ENCODE measurements at places on chromosomes 11 and 22.

DNA sequence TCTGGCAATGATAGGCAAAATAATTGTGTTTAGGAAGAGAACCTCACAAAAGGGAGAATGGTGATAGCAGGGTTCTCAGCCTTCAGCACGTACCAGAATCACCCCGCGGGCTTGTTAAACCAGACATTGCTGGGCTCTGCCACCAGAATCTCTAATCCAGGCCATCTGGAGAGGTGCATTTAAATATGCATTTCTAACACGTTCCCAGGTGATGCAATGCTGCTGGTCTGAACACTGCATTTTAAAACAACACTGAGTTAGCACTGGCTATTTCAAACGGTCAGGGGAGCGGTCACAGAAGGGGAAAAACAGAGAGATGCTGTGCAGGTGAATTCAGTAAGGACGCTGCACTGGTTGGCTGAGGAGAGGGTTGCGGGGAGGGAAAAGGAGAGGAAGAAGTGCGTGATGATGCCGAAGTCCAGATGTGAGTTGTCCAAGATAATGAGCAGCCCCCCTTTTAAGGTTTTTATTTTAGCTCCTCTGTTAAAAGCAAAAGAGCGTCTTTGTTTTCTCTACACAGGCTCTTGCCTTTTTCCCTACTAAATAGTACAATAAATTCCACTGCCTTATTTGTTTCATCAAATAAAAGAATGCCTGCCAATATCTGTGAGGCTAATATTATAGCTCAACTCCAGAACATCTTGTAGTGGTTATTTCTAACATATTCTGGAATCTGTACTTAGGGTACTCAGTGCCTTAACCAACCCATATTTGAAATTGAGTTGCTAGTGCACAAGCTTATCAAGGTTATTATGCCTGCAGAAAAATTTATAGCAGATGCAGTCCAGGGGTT is 109.6 kb upstream of the POU2AF2 start:
- DNase-seq = no peak

- no peak for DNase-seq
Observed at GRCh38 chr22:44947049-44947448, 62.8 kb downstream of the PHF21B start.

GRCh38 chr22:22070371-22070824 is 87.8 kb upstream of the TOP3B start:
- DNase-seq = no peak

- DNase-seq = no peak
Observed at GRCh38 chr11:14764579-14765527, 121.2 kb downstream of the PDE3B start.

DNA sequence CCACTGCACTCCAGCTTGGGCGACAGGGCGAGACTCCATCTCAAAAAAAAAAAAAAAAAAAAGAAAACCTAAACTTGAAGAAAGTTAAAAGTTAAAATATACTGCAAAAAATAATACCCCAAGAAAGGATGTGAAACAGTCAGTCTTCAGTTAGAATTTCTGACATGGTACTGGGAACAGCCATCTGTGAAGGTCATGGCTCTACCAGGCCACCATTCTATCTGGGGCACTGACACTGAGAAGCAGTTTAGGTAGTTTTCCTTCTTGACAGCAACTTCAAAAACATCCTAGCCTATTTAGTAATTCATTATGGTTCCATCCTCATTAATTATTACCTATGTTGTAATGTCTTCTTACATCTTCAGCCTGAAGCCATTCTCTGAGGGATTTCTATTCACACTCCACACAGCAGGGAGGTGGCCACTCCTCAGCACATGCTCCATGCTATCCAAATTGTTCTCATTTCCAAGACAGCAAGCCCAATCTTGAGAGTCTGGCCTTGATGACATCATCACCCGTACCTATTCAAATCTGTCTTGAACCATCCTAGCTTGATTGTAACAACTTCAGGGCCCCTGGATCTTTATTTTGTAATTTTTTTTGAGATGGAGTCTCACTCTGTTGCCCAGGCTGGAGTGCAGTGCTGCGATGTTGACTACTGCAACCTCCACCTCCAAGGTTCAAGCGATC is 38.2 kb downstream of the SERPIND1 start:
- no peak for DNase-seq

DNA sequence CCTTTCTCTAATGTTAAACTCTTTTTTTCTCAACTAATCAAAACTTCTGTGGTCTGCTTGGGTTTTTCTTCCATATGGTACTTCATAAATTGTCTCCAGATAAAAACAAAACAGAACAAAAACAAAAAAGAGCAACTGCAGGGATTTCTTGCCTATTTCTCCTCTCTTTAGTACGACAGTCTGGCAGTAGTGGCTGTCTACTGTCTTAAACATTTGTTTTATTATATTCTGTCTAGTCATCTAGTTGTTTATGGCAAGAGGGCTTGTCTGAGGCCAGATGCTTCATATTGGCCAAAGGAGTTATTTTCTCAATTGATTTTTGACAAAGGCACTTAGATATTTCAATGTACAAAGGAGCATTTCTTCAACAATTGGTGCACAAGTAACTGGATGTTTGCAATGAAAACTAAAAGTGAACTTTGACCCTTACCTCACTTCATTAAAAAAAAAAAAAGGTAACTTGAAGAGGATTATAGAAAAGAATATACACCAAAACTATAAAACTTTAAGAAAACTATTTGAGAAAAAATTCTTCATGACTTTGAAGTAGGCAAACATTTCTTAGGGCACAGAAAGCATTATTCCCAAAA is 404.2 kb downstream of the LUZP2 start:
- DNase-seq = no peak

GRCh38 chr11:131036514-131036913 is 120.2 kb upstream of the SNX19 start:
- no peak for DNase-seq

- no peak for DNase-seq
Observed at GRCh38 chr11:62851807-62852522, 12.6 kb upstream of the WDR74 start.

GRCh38 chr11:126202646-126203359 is 8.6 kb downstream of the RPUSD4 start:
- DNase-seq = no peak

DNA sequence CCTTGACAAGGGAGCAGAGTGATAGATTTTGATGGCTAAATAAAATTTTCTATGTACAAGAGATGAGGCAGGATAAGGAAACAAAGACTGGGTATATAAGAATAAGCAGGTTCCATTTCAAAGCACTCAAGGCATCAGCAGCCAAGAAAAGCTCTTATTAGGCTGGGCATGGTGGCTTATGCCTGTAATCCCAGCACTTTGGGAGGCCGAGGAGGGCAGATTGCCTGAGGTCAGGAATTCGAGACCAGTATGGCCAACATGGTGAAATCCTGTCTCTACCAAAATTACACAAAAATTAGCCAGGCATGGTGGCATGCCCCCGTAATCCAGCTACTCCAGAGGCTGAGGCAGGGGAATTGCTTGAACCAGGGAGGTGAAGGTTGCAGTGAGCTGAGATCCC is 563.4 kb upstream of the CCDC179 start:
- DNase-seq = no peak

DNA sequence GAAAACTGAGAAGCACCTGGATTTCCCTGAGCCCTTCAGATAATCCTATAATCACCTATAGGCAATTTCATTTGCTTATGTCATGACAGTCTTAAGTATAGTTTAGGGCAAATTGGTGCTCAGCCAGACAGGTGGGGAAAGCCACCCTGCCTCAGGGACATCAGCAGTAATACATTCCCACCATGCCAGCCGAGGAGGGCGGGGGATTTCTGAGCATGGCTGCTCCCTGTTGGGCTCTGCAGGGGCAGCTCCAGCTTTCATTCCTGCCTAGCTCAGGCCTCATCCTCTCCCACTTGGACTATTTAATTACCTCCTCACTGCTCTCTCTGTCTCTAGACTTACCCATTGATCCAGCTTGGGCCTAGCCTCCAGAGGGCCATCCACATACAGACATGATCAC is 9.0 kb upstream of the DRD2 start:
- no peak for DNase-seq

DNA sequence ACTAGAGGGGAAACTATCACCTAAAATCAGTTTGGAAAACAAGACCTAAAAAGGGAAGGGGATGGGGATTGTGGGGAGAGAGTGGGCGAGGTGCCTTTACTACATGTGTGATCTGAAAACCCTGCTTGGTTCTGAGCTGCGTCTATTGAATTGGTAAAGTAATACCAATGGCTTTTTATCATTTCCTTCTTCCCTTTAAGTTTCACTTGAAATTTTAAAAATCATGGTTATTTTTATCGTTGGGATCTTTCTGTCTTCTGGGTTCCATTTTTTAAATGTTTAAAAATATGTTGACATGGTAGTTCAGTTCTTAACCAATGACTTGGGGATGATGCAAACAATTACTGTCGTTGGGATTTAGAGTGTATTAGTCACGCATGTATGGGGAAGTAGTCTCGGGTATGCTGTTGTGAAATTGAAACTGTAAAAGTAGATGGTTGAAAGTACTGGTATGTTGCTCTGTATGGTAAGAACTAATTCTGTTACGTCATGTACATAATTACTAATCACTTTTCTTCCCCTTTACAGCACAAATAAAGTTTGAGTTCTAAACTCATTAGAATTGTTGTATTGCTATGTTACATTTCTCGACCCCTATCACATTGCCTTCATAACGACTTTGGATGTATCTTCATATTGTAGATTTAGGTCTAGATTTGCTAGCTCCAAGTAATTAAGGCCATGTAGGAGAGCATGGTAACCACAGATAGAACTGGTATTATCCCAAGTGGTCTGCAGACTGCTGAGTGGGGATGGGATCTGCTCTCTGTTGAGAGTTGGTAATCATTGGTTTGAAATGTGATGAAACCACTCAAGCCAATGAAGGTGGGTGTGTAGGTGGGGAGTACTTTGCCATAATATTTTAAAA is 3.6 kb downstream of the NEAT1 start:
- no peak for DNase-seq

- peak; percentile 55 for DNase-seq
Observed at GRCh38 chr11:1652771-1653540, 23.4 kb downstream of the KRTAP5-5 start.

DNA sequence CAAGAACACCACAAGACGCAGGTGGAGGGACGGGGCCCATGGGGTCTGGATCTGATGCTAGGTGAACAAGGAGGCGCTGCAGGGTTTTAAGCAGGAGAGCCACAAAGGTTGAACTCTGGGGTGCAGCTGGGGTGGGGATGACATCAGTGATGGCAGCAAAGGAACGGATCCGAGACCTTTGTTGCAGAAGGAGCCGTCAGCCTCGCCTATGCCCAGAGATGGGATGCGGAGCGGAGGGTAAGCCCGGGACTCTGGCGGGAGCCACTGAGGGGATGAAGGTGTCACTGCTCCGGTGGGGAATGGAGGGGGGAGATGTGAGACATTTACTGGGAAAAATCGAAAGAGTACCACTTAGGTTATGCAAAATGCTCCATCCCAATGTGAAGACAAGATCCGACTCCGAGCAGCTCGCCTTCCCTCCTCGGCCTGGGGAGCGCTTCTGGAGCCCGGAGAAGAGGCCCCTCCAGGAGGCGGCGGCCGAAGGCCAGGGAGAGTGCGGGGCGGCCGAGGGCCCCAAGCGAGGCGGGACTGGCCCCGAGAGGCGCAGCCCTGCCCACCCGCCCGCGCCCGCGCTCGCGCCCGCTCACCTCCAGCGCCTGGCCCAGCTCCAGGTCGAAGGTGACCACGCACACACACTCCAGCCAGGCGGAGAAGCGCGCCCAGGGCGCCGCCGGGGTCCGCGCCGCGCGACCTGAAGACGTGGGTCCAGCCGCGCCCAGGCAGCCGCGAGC is 422 bp downstream of the DENND6B start:
- DNase-seq = no peak

DNA sequence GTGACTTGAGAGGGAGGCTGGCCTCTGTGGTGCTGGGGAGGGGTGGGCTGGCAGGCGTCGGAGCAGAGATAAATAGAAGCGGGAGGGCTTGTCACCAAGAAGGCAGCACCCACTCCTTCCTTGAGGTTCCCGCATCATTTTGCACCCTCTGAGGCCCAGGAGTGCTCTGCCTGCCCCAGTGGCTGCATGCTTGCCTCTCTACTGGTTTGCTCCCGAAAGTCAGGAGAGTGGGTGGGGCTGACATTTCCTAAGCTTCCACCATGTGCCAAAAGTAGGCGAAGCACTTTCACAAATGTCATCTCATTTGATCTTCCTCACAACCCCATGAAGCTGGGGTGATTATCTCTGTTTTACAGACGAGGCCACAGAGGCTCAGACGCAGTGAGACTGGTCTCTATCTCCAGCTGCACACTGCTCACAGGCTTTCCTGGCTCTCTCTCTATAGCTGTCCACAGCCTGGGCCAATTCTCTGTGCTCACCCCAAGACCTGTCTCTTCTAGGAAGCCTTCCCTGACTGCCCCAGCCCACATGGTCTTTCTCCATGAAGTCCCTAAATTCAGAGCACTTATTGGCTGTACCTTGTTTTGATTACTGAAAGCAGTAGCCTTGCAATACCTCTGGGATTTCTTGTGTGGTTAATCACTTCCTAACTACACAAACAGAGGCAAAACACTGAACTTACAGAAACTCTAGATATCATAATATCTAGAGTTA is 2.6 kb upstream of the UCP3 start:
- DNase-seq = peak; percentile 4

DNA sequence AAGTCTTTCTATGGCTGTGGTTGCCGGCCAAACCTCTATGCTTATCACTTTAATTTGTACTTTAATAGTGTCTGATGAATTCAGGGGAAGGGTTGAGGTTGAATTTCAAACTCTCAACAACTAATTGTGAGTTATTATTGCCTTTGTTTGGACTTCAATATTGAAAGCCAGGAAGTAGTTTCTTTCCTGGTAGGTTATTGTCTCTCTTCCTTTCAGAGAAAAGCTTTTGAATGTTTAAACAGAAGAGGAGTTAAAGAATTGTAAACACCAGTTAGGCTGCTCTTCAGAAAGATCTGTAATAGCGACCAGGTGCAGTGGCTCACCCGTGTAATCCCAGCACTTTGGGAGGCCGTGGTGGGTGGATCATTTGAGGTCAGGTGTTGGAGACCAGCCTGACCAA is 22.2 kb downstream of the NNMT start:
- no peak for DNase-seq

- no peak for DNase-seq
Observed at GRCh38 chr22:35450824-35451569, 51.1 kb downstream of the MCM5 start.

DNA sequence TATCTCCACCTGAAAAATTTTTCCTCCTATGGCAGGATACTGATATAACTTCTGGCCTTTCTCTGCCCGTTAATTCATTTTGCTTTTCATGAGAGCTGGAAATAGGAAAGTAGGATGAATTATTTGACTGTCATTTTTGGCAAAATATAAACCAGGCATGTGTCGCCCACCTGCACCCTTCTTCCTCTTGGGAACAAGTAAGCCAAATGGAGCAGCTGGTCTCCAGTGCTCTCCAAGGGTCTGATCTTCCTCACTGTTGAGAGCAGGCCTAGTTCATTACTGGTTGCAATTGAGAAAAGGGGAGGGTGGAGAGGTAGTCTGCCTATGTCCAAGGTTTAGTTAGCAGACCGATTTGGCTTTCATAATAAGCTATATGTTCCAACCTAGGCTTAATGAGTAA is 582.2 kb downstream of the DLG2 start:
- DNase-seq = no peak

DNA sequence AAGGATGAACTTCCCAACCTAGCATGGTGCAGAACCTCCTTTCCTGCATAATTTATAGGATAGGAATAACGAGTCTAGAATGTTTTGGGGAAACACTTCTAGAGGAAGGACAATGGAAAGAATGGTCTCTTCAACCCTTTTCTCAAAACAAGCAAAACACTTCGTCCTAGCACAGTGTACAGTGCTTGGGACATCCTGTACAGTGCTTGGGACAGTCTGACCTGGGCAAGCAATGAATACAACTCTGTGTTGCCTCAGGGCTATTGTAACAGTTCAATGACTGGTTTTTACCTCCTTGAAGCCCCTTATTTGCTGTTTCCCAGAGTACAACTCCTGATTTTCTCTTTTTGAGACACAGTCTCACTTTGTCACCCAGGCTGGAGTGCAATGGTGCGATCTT is 1.6 kb upstream of the ADAMTS8 start:
- DNase-seq = no peak
